Lower lobe of right lung (tissue), 2 donors: ENCODE measurements at places on chromosomes 16 and 17.

DNA sequence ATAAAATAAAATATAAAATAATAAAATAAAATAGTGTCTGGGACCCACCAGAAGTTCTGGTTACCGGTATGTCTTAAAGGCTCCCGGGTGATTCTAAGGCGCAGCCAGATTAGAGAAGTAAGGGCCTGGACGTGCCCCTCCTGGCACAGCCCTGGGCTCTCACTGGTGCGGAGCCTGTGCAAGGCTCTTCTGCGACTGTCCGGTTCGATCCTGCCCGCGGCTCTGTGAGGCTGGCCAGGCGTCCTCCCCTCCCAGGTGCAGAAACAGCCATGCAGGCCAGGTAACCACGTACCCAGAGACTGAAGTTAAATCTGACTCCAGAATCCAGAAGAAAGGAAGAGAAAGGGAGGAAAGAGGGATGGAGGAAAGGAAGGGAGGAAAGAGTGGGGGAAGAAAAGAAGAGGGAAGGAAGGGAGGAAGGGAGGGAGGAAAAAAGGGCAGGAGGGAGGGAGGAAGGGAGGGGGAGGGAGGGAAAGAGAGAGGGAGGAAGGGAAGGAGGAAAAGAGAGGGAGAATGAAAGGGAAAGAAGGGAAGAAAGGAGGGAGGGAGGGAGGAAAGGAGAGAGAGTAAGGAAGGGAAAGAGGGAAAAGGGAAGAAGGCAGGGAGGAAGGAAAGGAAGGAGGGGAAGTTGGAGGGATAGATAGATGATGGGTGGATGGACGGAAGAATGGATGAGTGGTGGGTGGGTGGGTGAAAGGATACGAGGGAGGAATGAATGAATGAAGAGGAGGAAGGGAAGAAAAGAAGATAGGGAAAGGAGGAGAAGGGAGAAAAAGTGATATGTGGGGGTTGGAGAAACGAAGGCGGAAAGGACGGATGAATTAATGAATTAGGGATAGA is 42.3 kb downstream of the C16orf82 start:
- DNase-seq = no peak

DNA sequence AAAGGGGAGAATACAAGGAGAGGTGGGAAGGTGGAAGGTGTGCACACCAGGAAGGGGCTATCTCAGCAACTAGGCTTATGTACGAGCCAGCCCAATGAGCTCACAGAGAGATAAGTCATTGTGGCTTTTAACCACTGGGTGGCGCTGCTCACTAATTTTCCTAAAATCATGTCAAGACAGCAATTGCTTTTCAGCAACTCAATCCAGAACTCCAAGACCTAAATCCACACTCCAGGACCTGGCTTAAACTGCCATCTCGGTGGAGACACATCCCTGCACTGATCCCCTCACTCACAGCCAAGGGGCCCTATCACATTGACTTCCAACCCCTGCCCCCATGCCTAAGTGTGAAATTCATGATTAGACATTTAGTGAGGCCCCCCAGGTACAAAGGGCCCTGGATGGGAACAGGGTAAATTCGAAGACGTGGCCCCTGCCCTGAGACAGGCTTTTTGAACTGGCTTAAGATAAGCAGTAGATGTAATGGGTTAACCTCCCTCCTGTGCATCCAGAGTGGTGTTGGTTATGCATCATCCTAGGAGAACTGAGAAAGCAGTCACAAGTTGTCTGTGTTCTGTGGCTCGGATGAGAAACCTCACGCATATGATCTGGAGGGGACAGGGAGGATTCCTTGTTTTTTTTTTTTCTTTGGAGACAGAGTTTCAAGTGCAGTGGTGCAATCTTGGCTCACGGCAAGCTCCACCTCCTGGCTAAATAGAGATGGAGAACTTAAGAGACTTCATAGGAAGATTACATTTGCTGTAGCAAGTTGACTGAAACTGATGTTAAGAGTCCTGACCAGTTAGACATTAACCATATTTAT is 11.5 kb downstream of the CCL16 start:
- peak; percentile 59 for DNase-seq

GRCh38 chr16:82899006-82899405 is 272.2 kb downstream of the CDH13 start:
- no peak for DNase-seq

DNA sequence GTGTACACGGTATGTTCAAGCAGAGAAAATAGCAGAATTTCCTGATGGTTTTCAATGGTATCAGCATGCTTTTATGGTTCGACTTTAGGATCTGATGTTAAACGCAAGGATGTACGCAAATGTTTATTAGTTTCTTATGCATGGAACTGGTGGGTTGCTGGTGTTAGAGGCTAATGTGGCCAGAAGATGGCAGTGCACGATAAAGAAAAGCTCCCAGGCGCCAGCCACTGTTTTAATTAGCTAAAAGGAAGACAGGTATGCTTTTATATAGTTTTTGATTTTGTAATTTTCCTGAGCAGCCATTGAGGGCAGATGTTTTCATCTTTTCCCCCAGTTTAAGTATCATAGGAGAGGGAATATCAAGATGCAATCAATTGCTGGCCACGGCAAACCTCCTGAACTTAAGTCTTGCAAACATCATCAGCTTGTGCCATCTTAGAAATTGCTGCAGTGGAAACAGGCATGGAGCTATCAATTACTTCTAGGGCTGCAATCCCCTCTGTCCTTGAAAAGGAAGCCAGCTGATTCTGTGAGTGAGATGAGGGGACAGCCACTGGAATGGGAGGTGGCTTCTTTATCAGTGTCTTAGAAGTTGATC is 648.5 kb upstream of the RBFOX1 start:
- DNase-seq = no peak

DNA sequence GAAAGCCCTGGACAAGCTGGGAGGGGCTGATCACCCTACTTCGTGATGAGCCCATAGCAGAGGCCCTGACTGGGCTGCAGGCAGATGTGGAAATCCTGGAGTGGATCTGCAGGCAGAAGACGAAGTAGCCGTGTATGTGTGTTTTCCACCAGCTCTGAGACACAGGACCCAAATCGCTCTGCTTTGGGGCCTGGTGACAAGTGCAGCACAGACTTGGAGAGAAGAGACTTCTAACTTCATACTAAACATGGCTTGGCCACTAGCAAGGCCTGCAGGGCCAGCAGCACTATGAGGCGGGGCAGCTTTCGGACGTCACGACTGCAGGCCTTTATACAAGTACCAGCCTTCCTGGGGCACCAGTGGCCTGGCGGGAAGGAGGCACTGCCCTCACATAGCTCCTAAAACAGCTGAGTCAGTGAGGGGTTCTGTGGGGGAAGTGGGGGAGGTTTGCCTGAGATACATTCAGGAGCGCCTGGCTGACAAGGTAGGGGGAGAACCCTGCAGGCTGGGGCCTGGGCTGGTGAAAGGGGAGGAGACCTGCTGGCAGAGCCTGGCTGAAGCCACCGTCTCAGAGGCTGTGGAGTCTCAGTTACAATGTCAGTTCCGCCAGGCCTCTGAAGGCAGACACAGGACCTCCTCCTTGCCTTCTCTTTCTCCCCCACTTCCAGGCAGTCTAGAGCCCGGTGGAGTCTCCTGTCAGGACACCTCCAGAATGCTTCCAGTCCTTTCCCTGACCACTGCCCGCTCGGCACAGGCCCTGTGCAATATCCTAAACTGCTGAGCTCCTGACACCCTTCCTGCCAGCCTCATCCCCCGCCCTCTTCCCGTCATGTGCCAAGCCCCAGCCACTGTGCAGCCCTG is 73.4 kb downstream of the WSB1 start:
- no peak for DNase-seq

DNA sequence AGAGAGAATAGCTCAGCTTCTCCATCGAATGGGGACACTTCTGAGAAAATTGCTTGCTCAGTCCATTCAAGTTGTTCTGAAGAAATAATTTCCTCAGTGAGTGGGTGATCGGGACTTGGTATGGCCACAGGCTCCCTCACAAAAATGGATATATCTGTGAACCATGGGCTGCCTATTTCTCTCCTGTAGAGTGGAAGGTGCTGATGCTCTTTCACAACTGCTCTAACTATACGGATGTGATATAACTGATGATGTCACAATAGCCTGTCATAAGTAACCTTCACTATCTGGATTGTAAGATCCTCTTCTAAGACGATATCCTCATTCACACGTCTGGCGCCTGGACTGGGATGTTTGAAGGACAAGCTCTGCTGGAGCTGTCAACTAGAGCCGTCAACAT is 4.7 kb upstream of the CCL18 start:
- no peak for DNase-seq

DNA sequence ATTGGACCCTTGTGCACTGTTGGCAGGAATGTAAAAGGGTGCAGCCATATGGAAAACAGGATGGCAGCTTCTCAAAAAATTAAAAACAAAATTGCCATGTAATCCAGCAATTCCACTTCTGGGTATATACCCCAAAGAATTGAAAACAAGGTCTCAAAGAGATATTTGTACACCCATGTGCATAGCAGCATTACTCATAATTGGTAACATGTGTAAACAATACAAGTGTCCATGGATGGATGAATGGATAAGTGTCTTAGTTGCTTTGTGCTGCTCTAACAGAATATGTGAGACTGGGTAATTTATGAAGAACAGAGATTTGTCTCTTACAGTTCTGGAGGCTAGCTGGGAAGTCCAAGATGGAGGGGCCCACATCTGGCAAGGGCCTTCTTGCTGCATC is 3.8 kb upstream of the RUNDC3A start:
- no peak for DNase-seq

DNA sequence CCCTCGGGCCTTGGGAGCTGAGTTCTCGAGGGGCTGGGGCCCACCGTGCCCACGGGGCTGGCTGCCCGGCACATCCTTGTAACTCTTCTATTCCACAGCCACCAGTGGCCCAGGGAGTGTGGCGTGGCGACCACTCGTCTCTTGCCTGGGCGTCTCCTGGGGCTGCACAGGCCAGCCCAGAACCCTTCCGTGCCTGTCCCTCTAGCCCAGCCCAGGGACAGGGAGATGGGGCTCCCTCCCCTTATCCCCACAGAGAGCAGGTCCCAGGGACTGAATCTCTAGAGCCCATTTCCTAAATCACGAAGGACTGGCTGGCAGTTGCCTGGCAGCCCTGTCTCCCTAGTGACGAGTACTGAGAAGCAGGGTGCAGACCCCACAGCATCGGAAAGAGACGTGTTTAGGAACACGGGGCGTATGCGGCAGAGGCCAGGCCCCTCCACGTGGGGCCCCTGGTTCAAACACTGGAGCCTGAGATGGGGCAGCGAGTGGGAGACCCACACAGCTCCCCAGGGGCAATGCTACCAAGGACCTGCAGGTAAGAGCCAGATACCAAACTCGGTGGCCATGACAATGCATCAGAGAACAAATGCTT is 51.0 kb downstream of the TIMM22 start:
- DNase-seq = no peak

DNA sequence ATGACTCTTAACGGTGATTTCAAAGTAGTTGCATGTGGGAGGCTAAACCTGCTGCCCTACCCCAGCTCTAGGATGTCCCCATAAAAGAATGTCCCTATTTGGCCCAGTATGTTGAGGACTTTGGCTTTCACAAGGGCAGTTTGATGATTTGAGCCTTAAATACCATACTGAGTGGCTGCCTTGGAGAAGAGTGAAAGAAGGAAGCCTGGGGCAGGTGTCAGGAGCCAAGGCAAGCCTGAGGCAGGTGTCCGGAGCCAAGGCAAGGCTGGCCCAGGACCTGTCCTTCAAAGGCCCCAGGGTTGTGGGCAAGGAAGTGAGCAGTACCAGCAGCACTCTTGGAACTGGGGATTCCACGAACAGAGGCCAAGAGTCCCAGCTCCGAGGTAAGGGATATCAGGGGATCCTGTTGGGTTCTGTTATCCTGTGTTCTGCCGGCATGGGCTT is 18.6 kb downstream of the ST6GALNAC2 start:
- DNase-seq = no peak

DNA sequence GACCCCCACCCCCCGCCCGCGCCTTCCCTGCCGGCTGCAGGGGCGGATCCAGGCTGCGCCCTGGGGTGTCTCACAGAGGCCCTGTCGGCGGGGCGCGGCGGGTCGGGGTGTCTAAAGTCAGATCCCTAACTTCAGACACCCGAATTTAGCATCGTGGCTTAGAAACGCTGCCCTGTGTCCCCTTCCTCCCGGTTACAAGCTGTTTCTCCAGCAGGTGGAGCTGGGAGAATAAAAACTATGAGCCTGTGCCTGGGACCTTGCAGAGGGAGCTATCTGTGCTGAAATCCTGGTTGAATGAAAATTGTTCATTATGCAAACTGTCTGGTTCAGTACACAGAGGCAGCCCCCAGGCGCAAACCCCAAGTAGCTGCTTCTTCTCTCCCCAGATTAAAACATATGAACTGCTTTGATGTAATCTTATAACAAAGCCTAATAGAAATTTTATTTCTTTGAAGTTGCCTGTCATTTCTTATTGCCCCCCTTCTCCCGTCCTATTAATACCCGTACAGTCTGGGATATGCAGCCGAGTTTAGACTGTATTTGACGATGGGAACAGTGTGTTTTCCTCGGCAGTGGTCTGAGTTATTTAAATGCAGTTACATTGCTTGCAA is 79.0 kb downstream of the RPA1 start:
- DNase-seq = no peak

- DNase-seq = no peak
Measured at GRCh38 chr17:73137376-73137775, 27.4 kb upstream of the SSTR2 start.

GRCh38 chr17:76772842-76773525 is 35.1 kb downstream of the MFSD11 start:
- no peak for DNase-seq

DNA sequence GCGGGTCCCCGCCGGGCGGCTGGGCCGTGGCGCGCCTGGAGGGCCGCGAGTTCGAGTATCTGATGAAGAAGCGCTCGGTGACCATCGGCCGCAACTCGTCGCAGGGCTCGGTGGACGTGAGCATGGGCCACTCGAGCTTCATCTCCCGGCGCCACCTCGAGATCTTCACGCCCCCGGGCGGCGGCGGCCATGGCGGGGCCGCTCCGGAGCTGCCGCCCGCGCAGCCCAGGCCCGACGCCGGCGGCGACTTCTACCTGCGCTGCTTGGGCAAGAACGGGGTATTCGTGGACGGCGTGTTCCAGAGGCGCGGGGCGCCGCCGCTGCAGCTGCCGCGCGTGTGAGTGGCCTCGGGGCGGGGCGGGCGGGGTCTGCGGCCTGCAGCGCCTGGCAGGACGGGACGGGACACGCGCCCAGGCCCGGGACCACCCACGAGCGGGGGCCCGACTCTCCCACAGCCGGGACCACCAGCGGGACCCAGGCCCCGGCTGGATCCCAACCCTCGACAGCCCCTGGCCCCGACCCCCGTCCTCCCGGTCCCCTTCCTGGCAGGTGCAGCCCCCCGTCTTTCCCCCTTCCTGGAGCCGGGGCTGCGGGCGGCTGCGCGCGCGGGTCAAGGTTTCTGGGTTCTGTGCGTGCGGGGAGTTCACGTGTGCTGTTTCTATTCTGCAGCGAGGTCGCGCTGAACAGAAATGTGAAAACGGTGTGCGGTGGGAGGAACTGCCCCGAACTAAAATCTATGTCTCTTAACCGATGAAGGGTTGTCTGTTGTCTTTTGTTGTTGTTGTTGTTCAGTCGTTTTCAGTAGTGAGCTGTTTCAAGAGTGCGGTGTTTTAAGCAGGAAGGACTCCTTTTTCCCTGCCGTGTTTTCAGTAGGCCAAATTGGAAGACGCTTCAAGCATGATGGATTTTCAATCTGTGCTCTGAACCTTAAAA is 705 bp downstream of the FOXK2 start:
- peak; percentile 55 for DNase-seq

GRCh38 chr17:19386051-19386929 is 700 bp downstream of the MFAP4 start:
- peak; percentile 85 for DNase-seq
